ENCODE measurements at places on chromosomes 7 and 10.

- DNase-seq: no peak
These were observed 72.2 kb downstream of the MTURN start for GRCh38 chr7:30206942-30207341.

DNA sequence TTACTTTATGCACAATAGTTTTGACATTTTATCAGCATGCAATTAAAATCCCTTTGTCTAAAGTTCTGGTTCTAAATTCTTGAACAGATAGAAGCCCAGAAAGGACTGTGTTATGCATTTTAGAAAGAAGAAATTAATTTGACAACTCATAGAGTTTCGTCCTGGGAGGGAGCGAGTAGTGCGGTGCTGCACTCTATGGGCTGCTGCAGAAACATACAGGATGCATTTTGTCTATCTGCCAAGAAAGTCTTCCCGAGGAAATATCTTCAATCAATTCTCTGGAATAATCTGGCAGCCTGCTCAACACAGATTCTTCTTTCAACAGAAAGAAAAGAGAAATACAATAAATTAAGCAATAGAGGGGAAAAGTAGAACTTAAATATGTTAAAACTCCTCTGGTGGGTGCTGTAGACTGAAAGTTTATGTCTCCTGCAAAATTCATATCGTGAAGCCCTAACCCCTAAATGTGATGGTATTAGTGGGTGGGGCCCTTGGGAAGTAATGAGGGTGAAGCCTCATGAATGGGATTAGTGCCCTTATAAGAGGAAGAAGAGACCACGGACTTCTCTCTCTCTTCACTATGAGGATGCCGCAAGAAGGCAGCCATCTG lies 39.0 kb upstream of the IFRD1 start:
- no peak for DNase-seq

- DNase-seq: no peak
These were observed 494.4 kb downstream of the TCERG1L start for GRCh38 chr10:130817046-130817624.

DNA sequence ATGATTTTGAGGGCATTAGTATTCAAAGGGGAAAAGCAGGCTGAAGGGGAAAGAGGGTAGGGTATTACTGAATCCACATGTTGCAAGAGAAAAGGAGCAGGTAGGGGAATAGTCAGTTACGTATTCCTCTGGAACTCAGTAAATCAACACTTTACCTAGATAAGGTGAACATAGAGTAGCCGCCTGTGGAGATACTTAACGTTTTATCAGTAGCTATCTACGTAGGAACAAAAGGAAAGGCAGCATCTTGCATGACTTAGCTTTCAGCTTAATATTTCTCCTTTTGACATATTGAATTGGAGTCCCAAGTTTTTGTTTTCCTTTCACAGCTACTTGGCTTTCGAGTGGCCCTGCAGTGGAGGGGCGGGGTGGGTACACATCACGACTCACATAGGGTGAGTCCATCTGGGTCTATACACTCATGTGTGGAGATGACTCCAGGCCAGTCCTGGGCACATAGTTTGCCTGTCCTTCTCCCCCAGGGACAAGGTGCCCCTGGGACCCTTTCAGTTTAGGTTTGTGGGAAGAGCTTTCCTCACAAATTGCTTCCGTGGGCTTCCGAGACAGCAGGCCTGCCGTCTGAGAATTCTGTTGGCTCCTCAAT lies 48.1 kb downstream of the CCNY start:
- no peak for DNase-seq

DNA sequence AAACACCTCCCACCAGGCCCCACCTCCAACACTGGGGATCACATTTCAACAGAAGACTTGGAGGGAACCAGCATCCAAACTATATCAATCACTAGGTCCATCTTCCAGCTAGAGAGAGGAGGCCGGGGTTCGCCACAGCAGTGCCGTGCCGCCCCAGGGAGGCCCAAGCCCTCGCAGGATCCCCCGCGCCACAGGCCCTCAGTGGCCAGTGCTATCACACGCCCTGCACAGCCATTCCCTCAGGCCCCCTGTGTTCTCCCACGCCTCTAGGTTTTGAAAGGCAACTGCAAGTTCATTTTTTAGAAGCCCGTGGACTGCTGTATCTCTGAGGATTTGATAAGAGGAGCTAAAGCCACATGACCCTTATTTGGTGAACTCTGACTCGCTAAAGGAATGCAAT lies 136.4 kb downstream of the OAT start:
- DNase-seq: no peak

GRCh38 chr10:34959321-34959720 lies 130.8 kb downstream of the CUL2 start:
- DNase-seq: no peak

- DNase-seq: no peak
These were observed 16.8 kb downstream of the MACC1 start for GRCh38 chr7:20200361-20200760.

DNA sequence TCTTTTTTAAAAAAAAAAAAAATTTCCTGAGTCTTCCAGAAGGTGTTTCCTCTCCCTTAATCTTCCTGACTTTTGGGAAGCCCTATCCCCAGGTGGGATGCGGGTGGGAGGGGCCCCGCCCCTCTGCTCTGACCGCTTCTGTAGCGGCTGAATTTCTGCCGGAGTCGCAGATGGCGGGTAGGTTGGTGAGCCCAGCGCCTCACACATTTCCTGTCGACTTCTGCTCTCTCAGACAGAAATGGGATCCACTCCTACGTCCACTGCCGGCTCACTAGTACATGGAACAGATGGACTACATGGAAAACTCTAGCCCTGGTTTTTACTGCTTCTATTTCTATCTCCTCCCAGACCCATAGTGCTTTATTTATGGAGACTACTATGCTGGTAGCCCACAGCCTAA lies 90.9 kb downstream of the NEUROD6 start:
- no peak for DNase-seq

GRCh38 chr10:116744163-116744753 lies 1.9 kb upstream of the HSPA12A start:
- no peak for DNase-seq

- DNase-seq: no peak
These were observed 2.0 kb upstream of the ASB13 start for GRCh38 chr10:5668429-5668828.

DNA sequence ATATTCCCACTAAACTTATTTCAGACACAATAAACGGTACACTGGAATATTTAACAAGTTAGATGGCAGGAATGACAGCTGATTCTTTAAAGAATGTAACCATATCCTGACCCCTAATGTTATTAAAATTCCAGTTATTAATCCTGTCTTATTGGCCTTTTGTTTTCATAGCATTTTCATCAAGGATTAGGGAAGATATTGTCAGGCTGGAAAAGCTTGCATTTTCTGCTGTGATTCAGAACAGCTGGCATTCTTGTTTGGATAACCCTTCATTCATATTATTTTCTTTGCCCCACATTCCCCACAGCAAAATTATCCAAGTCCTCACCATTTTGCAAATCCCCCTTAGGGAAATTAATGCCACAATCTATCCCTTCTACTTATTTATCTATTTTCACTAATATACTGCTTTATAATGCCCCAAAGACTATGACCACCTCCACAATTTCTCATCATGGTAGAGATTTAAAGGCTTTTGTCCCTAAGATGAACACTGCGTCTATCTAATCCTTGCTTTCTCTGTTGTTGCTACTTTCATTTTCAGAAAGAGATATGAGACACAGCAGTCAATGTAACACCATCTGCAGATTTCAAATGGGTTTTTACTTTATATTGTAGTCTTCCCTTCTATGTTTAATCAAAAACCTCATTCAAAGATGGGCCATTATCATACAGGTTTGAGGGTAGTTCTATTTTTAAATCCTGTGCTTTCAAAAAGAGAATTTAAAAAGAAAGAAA lies 475.1 kb downstream of the PARD3 start:
- no peak for DNase-seq

DNA sequence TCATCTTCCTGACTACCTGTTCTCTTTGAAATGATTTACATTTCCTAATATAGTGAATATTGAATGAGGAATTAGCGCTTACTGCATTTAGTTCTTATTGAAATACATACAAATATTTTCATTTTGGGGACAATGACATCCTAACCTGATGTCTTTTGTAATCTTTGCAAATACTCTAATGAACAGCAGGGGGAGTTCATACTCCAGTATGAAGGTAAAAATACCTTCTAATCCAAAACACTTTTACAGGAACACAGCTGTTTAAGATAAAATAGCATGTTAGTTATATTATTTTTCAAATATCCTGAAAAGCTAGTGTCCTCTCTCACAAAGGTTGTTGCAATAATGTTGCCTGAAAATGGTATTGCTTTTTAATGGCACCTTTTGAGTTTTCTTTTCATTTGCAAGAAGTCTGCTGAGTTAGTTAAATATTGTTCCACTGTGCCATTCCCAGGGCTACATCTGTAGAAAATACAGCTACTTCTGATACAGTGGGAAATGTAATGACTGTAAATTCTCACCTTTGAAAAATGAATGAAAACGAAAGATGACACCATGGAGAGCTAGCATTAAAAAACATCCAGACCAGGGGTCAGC lies 400.0 kb downstream of the PHF14 start:
- DNase-seq: no peak

- DNase-seq: peak; percentile 22
These were observed 34.6 kb downstream of the RHEB start for GRCh38 chr7:151484971-151485707.

GRCh38 chr10:80582286-80582960 lies 44.7 kb downstream of the SH2D4B start:
- DNase-seq: no peak

GRCh38 chr10:102009801-102010425 lies 46.1 kb downstream of the ARMH3 start:
- peak; percentile 24 for DNase-seq

- no peak for DNase-seq
These were observed 23.5 kb downstream of the MAT1A start for GRCh38 chr10:80265740-80266512.

- no peak for DNase-seq
These were observed 226.7 kb upstream of the NPY start for GRCh38 chr7:24057243-24057642.

GRCh38 chr7:55568613-55569268 lies 3.6 kb downstream of the VOPP1 start:
- DNase-seq: no peak

Measured in activated CD4-positive, alpha-beta T cell treated with anti-CD3 and anti-CD28 coated beads, Interleukin-2, amount 50 U/mL, for 48 hours (primary cell).